ENCODE measurements at places on chromosomes 5 and 9.

DNA sequence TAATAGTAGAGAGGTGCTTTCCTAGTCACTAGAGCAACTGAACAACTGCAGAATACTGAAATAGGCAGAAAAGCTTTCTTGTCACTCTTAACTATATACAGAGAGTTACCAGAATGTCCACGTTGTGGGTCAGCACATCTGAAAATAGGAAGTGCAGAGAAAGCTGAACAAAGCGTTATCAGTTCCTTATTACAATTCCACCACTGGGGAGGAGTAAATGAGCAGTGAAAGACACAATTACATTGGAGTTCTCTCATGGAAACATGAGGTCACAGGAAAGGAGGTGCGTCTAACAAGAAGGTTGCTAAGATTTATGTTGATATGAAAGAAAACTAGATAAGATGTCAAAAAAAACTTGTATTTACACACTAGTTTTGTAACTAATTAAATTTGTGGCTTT is 461.9 kb upstream of the COX7C start:
- no peak for DNase-seq

DNA sequence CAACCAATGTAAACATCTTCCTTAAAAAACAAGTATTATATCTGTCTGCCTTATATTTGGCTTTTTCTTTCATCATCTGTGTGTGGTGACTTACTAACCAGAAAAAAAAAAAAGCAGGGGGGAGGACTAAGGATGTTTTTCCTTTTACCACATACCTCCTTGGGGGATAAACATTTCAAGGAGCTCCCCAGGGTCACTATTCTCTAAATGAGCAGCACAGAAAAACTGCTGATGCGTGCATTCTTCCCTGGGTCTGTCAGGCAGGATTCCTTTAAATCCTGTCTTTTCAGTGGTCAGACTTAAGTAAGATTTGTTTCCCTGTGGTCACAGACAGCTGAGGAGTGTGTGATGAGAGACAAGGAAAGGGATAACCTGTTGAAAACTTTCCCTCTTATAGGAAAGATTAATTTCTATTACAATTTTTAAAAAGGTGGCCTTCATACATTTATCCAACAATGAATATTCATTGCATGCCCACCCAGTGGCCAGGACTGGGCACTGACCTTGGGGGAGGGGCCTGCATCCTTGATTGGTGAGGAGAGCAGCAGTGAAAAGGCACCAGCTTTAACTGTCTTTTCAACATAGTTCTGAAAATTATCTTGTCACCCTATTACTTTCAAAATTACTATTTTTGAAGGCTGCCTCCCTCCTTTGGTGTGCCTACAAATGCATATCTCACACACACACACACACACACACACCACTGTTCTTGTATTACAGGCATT is 123.1 kb downstream of the TLE4 start:
- DNase-seq: no peak

- no peak for DNase-seq
These were observed 68.5 kb downstream of the KLHL3 start for GRCh38 chr5:137667341-137667740.

DNA sequence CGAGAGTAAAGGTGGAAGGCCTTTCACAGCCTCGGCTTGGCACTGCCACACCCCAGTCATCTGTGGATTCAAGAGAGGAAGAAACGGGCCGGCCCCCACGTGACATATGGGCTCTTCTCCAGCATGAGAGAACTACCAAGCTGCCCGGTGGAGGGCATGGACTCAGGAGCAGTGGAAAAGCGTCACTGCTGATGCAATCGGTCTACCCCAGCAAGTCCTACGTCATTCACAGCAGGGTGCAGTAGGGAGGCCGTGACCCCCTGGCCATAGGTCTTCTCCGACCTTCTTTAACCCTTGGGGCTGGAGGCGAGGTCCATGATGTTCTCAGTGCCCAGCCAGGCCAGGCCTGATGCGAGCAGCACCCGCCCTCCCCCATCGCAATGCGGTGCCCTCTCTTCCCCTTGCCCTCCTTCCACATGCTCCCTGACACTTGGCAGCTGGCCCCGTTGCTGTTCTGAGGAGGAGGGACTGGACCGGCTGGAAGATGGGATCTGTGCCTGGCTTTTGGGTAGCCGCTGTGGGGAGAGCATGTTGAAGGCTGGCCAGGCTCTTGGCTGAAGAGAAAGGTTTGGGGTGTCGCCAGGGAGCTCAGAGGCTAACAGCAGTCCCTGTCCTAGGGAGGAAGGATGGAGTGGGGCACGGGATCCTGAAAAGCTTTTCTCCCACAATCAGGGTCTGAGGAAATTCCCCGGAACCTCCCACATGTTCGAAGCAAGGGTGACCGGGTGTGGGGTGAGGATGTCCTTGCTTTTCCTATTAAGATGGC is 89.8 kb downstream of the LIFR start:
- no peak for DNase-seq

DNA sequence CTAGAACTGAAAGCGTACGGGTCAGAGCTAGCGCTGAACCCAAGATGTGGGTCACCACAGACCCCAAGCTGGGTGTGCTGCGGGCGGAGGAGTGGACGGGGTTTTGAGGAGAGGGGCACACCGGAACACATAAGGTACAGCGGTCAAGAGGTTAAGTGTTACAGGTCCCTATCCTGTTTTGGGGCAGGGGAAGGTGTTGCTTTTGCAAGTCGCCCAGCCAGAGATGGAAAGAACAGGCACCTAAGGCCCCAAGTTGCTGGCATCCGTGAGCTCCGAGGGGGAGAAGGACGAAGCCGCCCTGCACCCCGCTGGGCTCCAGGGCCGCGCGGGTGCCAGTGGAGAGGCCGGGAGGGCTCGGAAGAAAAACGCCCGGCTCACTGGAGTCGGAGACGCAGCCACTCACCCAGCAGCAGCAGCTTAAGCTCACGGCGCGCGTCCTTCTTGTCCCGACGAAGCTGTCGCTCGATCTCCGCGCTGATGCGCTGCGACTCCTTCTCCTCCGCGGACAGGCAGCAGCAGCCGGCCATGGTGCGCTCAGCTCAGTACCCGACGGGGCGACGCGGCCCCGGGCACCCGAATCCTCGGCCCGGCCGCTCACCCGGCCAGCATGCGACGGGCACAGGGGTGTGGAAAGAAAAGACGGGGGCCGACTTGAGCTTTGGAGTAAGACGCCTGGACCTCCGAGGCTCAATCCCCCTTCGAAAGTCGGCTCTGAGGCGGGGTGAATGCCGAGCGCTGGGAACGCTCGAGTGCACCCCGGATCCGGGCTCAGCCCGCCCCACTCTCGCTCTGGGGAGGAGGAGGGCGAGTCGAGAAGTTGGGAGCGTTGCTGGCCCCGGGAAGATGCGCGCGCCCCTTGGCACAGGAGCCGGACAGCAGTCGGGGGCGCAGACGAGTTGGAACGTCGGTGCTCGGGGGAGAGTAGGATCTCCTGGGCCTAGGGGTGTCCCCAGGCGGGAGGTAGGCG is 572 bp downstream of the GNA14 start:
- no peak for DNase-seq

DNA sequence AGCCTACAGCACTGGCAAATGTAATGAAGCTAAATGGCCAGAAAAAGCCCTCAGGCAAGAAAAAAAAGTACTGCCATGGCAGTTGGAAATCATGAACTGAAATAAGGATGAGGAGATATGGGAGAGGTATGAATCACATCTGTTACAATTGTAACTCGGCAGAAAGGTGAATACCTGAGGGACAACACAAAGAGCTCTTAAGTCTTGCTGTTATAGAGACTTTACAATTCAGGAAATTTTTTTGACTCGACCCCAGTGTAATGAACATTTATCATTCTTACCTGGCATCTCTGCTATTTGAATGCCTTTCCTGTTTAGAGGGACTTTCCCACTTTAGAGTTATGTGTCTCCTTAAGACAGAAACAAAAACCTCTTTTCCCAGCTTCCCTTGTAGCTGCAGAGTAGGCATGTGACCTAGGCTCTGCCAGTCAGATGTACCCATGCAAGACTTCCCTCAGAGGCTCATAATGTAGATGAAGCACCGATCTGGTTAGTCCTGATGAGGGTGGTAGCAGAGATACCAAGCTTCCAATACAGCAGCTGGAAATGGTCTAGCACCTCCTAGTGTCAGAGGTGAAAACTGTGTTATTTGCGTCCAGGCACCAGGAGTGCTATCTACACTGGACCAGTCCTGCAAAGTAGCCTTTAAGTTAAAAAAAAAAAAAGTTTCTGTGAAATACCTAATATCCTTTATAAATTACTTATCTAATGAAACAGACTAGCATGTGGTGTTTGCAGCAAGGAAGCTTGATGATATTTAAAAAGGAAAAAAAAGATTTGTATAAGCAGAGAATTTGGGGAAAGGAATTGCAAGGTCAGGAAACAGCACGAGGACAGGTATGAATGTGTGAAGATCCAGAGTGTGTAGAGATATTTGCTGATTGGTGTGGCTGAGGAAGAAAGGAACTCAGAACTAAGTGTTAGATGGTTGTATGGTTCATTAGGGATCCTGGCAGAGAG is 146.9 kb upstream of the SLC1A3 start:
- no peak for DNase-seq

DNA sequence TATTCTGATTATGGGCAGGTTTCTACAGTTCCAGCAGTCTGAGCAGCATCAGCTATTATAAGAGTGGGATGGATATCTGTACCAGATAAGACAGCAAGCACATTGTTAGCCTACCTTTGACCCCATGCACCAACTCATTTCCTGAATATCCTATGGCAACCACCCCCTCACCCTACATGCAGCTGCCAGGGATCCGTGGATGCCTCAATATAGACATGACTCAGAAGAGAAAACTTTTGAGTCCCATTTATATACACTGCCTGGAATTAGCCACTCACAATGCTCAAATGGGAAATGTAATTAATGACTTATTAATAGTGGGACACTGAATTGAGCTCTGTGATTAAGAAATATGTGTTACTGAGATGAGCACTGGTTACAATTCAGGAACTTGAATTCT is 124.4 kb downstream of the SSBP2 start:
- no peak for DNase-seq

DNA sequence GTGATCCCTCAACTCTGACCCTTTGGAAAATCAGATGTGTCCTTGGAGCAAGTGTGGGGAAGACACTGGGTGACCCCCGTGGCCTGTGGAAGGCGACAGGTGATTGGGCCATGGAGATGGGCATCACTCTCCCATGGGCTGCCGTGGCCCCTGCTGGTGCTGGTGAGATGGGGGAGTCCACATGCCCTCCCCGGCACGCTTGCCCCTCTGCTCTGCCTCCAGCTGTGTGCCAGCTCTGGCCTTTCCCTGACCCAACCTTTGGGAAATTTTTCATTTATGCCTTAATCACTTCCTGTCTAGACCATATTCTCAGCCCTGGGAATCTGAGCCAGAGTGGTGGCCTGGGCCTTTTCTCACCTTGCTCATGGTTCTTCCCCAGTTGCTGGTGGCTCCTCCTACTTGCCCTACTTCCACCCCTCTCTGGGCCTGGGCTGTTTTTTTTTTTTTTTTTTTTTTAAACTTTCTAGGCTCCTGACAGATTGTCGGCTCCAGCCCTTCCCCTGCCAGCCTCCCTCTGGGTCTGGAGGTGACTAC is 56.6 kb downstream of the RGS3 start:
- DNase-seq: no peak

- DNase-seq: peak; percentile 86
These were observed at the start of gene AFAP1L1 for GRCh38 chr5:149271716-149272563. Gene AFAP1L1 (plus strand): TSS chr5:149271859. CDS start chr5:149271969, 110 bp downstream.

DNA sequence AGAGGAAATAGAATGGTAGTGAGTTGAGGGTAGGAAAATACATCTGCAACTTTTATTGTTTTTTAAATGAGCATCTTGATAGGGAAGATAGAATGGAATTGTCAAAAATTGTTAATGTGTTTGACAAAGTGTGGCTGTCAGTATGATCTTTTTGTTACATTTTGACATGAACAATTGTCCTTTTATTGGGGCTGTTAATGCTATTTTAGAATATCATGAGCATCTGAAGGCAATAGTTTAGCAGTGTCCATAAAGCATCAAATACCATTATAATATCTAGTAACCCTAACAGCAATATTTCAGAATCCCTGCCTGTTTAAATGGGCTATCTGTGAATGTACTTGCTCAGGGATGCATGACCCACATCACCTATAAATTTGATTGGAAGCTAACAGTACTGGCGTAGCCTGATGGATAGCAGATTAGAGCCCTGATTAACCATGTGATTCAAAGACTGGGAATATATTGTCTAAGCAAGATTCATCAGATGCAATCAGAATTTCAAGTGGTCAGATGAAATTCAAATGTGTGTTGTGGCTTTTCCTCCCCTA is 37.8 kb downstream of the TLE4 start:
- DNase-seq: no peak

DNA sequence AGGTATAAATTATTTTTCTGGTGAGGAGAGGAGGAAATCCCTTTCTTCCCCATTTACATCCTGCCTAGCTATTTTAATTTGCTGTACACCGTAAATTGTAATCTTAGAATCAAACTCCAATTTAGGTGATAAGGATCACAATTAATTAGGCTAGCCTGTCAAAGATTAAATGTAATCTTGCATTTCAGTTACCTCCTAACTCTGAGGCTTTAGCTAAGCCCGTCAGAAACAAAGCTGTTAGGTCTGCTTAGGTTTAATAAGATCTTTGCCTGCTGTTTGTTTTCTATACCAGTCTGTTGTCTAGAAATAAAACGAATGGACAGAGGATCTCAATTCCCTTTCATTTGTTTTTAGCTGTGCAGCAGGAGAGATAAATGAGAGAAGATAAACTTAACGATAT is 51.5 kb downstream of the PIK3R1 start:
- DNase-seq: no peak

- DNase-seq: no peak
These were observed 64.5 kb upstream of the ADAMTS2 start for GRCh38 chr5:179409806-179410205.

DNA sequence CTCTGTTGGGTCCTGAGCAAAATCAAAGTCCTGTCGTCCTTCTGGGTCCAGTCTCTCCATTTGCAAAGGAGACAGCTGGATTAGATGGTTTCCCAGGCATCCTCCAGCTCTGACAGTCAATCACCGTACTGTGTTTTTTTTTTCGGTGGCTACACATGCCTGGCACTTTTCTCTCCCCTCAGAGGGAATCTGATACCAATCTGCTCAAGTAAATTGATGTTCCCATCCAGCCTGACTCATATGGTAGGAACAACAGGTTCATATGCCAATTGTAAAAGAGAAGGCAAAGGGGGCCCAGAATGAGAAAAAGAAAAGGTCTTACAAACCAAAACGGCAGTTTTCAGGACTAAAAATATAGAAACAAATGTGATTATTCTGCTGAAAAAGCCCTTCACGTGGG is 1.2 kb downstream of the FBXO10 start:
- no peak for DNase-seq

GRCh38 chr5:37900692-37901091 is 60.9 kb upstream of the GDNF start:
- no peak for DNase-seq

DNA sequence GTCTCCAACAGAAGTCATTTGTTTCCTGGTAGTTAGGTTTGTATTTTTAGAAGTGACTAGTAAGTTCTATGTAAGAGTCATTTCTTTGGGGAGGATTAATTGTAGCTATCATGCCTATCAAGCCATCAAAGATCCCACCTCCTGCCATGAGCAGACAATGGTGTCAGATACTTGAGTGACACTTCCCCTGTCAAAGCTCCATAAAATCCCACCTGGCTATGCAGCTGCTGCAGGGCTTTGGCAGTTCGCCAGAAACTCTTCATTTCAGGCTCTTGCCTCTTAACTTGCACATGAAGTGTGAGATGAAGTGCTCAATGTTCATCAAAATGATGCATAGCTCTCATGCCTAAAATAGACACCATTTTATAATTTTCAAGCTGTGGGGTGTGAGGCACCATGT is 312.1 kb downstream of the CDH12 start:
- peak; percentile 99 for DNase-seq

- DNase-seq: no peak
These were observed 339.1 kb upstream of the PRR16 start for GRCh38 chr5:120124961-120125360.
